ENCODE measurements at places on chromosomes 5 and 9.

- DNase-seq = no peak
These were observed 255.2 kb downstream of the PDZD2 start for GRCh38 chr5:31894141-31894540.

- DNase-seq = no peak
These were observed 44.4 kb downstream of the GALNT12 start for GRCh38 chr9:98851730-98852459.

DNA sequence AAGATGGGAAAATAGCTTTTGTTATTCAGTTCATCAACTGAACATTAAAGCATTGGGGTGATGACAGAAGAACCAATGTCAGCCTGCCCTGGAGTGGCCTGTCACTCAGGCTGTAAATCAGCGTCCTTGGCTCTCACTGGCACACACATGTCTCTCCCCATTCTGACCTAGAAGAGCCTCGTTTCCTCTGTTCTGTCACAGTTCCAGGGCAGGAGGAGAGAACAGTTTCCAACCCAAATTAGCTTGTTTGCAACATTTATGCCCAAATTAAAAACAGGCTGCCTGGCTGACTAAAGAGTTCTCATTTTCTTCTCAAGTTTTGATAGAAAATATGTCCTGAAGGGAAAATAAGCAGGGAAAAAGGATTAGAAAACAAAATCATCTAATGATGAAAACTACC is 520.1 kb downstream of the CHSY3 start:
- no peak for DNase-seq

DNA sequence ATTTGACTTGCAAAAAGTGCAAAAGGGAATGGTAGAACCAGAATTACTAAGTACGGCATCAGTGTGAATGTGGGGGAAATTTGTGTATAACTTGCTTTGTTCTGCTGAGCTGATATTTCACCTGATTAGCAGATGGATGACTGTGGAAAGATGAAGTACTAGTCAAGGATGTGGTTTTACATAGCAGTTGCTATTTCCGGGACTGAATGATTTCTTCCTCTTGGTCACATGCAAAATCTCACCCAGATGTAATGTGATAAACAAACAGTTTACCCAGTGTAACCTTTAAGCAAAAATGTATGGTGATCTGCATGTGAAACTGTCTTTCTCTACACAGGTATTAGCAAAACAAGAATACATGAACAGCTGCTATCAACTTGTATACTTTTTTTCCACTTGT is 46.1 kb downstream of the DCP2 start:
- peak; percentile 90 for DNase-seq

GRCh38 chr5:153402550-153402949 is 87.9 kb upstream of the GRIA1 start:
- no peak for DNase-seq

DNA sequence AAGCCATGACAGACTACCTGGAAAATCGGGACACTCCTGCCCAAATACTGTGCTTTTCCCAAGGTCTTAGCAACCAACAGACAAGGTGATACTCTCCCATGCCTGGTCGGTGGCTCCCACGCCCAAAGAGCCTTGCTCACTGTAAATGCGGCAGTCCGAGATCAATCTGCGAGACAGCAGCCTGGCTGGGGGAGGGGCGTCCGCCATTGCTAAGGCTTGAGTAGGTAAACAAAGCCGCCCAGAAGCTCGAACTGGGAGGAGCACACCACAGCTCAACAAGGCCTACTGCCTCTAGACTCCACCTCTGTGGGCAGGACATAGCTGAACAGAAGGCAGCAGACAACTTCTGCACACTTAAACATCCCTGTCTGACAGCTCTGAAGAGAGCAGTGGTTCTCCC is 272.1 kb upstream of the CCNG1 start:
- DNase-seq = no peak

DNA sequence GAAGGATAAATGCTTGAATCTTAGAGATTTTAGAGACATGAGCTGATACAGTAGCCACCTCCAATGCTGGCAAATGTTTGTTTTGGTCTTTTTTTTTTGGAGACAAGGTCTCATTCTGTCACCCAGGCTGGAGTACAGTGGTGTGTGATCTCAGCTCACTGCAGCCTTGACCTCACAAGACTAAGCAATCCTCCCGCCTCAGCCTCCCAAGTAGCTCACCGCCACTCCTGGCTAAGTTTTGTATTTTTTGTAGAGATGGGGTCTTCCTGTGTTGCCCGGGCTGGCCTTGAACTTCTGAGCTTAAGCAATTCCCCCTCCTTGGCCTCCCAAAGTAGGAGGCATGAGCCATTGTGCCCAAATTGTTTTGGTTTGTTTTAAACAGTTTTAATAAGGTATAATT is 6.8 kb upstream of the DOLPP1 start:
- DNase-seq = no peak

DNA sequence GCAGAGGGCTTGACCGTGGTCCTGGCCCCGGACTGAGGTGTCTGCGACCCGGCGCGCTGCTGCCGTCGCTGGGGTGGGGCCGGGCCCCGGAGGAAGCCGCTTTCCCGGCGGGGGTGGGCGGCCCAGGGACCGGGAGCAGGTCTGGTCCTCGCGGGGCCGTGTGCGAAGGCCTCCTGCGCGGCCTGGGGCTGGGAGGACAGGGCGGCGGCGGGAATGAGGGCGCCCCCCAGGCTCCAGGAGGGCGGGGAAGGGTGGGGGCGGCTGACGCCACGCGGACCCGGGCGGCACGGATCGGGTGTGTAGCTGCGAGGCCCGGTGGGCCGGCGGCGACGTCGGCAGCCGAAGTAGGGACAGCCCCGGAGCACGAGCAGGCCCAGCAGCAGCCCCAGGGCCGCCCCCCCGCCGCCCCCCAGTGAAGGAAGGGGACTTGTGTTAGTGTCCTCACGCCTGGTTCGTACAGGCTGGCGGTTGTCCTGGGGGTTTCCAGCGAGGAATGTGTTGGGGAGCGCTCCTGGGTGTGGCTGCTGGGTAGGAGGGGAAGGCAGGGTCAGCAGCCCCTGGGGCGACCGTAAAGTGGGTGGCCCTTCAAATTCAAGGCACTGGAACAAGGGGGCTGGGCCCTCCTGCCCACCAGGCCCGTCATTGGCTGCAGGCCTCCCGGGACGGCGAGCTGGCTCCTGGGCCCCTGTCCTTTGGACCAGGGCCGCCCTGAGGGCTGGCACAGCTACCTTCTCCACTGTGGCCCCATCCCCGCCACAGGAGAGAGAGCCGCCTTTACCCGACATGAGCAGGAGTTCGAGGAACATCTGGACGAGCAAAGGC is 597 bp upstream of the TMEM250 start:
- DNase-seq = no peak

GRCh38 chr9:26013199-26013598 is 335.0 kb upstream of the TUSC1 start:
- DNase-seq = no peak

DNA sequence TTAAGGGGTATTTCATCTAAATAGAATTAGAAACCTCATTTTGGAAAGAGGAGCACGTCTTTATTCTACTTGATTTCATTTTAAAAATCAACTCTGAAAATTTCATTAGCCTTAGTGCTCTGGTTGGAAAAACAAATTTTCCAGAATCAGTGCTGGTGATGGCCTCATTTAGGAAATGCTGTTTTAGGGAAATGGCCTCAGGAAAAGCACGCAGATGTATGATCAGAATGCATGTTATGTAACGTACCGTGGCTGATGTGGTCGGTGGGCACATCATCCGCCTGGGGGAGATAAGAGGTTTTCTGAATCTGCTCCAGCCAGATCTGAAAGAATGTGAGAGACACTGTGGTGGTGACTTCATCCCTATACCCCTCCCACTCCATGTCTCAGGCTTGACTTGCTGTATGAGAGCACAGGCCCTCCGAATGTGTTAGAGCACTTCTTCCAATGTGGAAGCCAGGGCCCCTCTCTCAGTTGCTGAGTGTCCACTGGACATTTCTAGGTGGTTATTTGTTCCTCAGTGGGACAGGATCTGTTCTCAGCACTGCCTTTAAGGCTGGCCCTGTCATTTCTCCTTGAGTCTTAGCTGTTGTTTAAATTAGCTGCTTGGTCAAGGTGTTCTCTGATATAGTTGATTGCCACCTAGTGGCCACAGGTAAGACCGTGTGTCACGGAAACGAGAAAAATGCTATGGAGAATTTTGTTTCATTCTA is 96.5 kb downstream of the ARHGAP26 start:
- DNase-seq = peak; percentile 77

DNA sequence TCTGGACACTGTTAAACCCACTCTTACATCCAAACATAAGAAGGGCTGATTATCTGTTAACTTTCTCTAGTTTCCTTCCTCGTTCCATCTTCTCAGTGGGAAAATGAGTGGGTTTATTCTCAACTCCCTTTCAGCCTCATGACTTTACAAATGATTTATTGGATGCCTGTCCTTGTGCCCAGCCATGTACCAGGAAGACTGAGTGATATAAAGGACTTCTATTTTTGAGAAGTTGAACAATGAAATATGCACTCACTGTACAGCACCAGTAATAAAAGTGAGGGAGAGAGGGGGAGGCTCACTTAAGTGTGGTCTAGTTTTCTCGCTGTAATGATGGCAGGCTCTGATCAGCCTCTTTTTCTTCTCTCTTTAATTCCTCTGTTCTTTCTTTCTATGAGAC is 277.6 kb downstream of the SMARCA2 start:
- DNase-seq = no peak

DNA sequence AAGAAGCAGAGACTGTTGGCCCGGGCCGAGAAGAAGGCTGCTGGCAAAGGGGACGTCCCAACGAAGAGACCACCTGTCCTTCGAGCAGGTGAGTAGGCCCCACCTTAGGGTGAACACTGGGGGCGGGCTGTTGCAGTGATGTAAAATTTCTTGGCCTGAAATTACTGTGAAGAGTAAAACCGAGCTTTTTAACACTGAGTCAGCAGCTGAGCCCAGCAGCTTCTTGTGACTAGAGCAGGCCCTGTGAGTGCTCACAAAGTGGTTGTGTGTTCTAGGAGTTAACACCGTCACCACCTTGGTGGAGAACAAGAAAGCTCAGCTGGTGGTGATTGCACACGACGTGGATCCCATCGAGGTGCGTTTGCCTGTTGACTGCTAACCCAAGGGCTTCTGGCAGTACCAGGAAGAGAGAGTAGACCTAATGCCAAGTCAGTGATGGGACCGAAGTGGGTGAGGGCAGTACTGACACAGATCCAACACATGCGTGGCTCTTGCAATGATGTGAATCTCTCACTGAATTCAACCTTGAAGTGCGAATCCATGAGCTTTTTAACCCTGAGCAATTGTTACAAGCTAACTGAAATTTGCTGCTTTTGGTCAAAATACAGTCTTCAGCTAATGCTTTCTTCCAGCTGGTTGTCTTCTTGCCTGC is 2.1 kb downstream of the RPL7A start:
- no peak for DNase-seq

GRCh38 chr9:98255061-98255577 is 330 bp downstream of the TBC1D2 start:
- no peak for DNase-seq

- DNase-seq = peak; percentile 15
These were observed 15.1 kb downstream of the IFNA1 start for GRCh38 chr9:21455320-21455719.

Data from MM.1S (cell line).